Stimulated activated CD4-positive, alpha-beta T cell treated with anti-CD3 and anti-CD28 coated beads, Interleukin-4, amount 100 ng/mL, for 24 hours (primary cell): ENCODE measurements at places on chromosomes 16 and 17.

DNA sequence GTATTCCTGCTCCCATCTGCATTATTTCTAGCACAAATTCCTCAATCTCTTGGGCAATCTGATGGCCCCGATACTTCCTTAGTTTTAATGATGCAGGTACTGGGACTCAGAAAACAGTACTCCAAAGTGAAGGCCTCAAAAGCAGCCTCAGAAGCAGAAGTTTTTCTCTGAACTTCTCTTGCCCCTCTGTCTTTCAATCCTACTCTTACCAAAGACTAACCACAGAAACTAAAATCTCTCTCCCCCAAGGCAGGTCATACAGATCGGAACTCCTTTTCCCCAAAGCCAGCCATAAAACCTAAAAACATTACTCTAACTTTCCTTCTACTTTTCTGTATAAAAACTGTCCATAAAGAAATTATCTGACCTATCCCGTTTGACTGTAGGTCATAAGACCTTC, 103.5 kb downstream of the HS3ST3A1 start:
- DNase-seq, result no peak

GRCh38 chr17:41975099-41976083, 8.8 kb downstream of the CNP start:
- no peak for DNase-seq

- no peak for DNase-seq
These were observed 21.2 kb downstream of the CARHSP1 start for GRCh38 chr16:8847623-8848022.

GRCh38 chr17:3795390-3796102, 5.4 kb downstream of the ITGAE start:
- DNase-seq, result no peak

- DNase-seq, result no peak
These were observed 502.8 kb downstream of the MAF start for GRCh38 chr16:79097771-79098170.

GRCh38 chr16:83627996-83628395, 179.8 kb upstream of the HSBP1 start:
- DNase-seq, result no peak

GRCh38 chr17:47686664-47687327, 7.2 kb upstream of the TBKBP1 start:
- no peak for DNase-seq

GRCh38 chr16:81945665-81946064, 65.6 kb downstream of the SDR42E1 start:
- no peak for DNase-seq

DNA sequence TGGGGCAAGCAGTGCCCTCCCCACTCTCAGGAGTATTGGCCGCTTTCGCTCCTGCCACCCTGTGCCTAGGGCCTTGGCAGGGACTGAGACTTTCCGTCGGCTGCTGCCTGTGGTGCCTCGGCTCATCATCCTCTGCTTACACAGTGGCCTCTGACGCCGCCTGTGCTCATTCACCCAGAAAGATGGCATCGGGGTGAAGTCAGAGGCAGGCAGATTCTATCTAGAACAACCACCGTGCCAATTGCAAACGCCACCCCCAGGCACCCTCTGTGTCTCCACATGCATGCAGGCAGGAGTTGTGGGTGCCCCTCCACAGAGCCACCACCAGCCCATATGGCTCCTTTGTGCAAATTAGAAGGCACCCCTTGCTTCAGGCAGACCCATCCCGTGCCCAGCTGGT, 154.2 kb upstream of the GSE1 start:
- DNase-seq, result no peak

GRCh38 chr16:86317813-86318650, 192.3 kb upstream of the FOXF1 start:
- no peak for DNase-seq

DNA sequence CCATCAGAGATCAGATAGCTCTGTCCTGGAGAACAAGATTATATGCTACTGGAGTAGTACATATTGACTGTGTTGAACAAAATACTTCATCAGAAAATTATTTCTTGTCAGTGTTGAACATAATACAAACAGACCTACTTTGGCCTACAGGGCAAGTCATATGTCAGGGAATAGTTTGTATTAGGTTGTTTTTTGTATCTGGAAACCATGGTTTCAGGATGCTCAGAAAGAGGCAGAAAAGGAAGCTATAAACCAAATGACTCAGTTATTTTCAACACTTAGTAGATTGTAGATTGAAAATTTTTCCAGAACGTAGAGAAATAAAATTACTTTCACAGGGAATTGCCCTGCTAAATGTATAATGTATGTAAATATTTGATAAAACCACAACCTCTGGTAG, 198.4 kb downstream of the CYB561 start:
- no peak for DNase-seq

DNA sequence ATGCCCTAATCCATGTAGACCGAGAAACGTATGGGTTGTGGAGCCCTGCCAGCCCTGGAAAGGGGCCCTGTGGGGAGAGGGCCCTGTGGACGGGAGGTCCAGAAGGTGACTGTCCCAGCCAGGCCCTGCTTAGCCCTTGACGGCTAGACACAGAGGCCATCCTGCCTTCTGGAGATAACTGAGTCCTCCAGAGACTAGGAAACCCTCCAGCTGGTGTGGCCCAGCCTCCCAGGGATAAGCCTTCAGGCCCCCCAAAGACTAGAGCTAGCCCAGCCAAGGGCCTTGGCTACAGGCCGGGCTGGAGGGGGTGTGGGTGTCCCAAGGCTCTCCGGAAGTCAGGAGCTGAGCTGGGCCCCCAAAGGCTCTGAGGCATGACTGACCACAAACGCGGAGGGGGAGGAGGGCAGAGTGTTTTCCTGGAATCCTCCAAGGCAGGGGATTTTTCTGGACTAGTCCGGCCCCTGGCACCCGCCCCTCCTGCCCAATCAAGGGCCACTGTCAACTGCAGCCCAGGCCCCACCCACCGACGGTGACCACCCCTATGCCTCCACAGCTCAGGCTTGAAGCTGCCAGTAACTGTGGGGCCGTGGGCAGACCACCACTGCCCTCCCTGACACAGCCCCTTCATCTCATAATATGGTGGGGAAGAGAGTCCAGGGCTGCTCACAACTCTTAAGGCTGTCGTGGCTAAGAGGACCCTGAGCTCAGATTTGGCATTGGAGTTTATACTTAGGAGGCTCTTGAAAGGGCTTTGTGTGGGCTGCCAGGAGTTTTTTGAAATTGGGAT, 885 bp upstream of the VASN start:
- DNase-seq, result no peak

DNA sequence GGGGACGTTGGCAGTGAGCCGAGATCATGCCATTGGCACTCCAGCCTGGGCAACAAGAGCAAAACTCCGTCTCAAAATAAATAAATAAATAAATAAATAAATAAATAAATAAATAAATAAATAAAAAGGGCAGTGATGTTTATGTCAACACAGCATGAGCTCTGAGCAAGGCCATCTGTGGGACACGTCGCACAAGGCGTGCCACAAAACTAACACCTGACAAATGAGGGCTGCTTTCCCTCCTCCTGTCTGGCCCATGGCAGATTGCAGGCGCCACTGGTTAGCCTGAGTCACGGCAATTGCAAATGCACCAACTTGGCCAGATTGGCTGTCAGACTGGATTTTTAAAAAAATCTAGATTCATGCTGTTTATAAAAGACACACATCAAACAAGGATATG, 25.9 kb upstream of the SPNS3 start:
- no peak for DNase-seq

DNA sequence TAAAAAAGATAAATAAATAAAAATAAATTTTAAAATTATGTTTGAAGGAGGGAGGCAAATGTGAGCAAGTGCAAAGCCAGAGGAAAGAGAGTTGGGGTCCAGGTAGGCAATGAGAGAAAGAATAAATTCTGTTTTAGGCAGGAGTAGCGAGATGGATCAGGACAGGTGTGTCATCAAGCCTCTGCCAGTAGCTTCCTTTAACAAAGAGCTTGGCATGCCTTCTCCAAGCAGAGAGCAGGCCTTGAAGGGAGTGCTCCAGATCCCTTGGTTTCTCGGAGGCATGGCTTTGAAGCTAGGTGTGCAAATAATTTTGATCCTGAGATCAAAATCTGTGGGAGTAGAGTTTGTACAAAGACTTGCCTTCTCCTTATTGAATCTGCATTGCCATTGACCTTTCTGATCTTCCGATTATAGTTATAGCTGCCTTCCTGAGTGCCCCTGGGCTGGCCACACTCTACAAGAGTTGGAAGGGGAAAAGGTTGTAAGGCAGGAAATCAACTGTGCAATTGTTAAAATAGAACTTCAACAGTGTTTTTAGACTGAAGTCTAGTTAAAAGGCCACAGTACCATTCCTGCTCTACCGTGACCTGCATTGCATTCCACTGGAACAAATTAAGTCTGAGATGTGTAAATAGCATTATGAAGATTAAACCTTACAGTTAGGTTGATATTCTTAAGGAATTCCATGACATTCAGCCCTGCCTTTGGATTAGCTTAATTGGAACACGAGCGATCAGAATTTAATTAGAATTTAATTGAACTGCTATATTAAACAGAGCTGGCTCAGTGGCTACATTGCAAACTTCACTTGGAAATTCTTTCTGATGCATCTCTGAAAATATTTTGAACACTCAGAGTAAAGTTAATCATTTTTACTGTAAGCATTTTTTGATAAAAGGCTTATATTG, 33.7 kb downstream of the IQCK start:
- DNase-seq, result no peak

DNA sequence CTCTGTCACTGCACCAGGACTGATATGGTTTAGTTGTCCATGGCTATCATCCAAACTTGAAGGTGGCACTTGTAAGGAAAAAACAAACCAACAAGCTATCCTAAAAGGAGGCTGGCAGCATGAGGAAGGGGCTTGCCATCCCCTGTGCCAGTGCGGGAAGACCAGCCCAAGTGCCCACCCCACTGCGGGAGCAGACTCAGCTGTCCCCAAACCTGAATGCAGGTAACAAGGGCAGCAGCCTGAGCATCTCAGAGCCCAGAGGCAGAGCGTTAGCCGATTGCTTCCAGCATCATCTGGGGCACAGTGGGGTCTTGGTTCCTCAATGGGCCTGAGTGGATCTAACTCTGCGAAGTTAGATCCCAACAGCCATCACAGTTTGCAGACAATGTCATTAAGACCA, 29.2 kb upstream of the C16orf78 start:
- DNase-seq, result no peak

DNA sequence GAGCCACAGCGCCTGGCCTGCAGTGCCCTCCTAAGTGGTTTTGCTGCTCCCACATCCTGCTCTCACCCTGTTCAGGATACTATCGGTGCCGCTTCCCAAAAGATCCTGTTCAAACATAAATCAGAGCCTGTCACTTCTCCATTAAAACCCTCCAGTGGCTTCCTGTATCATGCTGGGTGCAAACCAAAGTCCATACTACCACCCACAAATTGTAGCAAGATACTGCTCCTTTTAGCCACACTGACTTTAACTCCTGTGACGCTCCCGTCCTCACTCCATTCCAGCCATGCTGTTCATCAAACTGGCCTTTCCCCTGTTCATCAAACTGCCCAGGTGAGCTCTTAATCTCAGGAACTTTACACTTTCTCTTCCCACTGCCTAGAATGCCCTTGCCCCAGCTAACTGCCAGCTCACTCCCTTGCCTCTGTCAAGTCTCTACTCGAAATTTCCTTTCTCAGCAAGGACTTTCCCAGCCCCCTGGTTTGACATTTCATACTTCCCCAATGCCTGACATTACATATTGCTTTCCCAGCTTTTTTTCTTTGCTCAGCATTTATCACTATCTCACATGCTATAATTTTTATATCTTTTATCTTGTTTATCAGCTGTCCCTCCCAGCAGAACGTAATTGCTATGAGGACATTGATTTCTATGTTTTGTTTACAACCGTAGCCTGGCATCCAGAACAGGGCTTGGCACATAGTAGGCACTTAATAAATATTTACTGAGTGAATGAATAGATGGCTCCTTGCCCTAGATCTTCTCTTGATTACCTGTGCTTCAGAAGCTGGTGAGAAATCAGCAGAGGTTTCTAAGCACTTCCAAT, 44.3 kb upstream of the SMURF2 start:
- DNase-seq, result no peak

GRCh38 chr17:43906951-43907424, 348 bp downstream of the MPP2 start:
- no peak for DNase-seq

GRCh38 chr16:28110479-28110878, 47.0 kb upstream of the GSG1L start:
- DNase-seq, result no peak

DNA sequence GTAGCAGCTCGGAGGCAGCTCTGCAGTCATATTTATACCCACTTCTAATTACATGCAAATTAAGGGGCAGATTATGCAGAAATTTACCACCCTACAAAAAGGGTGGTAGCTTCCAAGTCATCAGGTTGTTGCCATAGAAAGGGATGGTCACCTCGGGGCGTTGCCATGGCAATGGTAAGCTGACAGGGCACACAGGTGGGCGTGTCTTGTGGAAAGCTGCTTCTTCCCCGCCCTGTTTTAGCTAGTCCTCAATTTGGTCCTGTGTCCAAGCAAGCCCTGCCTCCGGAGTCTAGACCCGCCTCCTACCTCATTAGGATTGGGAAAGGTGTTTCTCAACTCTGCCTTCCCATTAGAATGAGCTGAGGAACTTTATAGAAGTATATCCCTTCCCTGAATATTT, 98.7 kb downstream of the HS3ST2 start:
- DNase-seq, result no peak

DNA sequence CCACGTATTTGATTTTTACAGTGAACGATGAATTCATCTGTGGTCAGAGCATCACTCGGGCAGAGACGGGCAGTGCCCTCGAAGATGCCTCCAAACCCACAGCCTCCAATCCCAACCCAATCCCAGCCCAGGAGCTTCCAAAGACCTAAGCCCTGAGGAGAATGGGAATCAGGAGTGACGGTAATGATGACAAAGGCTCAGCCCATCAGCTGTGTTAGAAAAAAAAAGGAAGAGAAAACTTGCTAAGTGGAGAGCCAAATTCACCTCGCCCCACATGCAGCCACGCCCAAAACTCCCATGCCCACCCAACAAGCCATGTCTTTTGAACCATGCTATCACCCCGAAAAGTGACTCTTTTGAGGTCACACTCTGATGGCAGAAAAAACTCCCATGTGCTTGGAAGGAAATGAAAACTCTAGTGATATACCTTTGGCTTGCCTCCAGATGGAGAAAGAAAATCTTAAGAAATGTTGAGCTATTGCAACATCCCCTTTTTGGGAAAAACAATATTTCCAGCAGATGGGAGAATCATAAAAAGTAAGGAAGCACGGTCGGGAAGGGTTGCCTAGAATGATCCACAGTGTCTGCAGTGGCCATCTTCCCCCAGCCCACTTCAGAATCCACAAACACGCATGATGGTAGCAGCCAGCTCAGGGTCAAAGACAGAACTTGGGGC, 37.7 kb downstream of the XYLT1 start:
- no peak for DNase-seq

- no peak for DNase-seq
These were observed 5.2 kb downstream of the SLC12A4 start for GRCh38 chr16:67963292-67963661.

GRCh38 chr17:19686400-19687090, 29.8 kb downstream of the SLC47A2 start:
- DNase-seq, result no peak
